Activated T-helper 2 cell treated with anti-CD3 and anti-CD28 coated beads, Interferon-gamma antibody, Interleukin-2, Interleukin-4, amounts not matched to agents 10 μg/mL and 5 μg/mL and 100 μg/mL, durations not matched to agents 14 hours and 24 hours and 36 hours (primary cell): ENCODE measurements at places on chromosomes 2 and 18.

GRCh38 chr2:145043399-145043834 lies 523.5 kb upstream of the ZEB2 start:
- no peaks in the 10 kb centered on the region for H3K36me3 ChIP-seq
- H3K4me3 ChIP-seq: no peak overlapping the region
- no peaks in the 10 kb centered on the region for H3K27me3 ChIP-seq
- no peak overlapping the region for H3K27ac ChIP-seq
- peaks cover 2% of the 10 kb centered on the region for H3K4me1 ChIP-seq

GRCh38 chr18:8754995-8755960 lies 49.9 kb downstream of the MTCL1 start:
- no peaks in the 10 kb centered on the region for H3K36me3 ChIP-seq
- H3K27ac ChIP-seq: no peak overlapping the region
- H3K27me3 ChIP-seq: peaks cover 7% of the 10 kb centered on the region
- peak; percentile 37 for DNase-seq
- H3K4me1 ChIP-seq: peaks cover 16% of the 10 kb centered on the region

DNA sequence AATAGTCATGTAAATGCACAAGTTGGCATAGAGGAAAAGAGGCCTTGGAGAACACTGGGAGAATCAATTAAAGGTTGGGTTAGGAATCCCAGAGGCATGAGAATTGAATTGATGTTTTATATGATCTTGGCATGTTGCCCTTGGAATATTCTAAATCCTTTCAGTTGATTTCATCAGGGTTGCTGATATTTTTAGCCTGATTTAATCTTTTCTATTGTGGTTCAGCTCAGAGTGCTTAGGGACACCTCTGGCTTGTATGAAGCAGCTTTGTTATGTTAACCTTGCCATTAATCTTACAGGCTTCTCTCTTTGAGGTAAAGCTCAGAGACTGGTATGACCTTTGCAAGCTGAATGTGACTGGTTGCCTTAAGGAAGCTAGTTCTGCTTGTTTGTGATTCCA lies 64.4 kb upstream of the LYPD6B start:
- no peak for DNase-seq
- H3K27me3 ChIP-seq: no peaks in the 10 kb centered on the region

DNA sequence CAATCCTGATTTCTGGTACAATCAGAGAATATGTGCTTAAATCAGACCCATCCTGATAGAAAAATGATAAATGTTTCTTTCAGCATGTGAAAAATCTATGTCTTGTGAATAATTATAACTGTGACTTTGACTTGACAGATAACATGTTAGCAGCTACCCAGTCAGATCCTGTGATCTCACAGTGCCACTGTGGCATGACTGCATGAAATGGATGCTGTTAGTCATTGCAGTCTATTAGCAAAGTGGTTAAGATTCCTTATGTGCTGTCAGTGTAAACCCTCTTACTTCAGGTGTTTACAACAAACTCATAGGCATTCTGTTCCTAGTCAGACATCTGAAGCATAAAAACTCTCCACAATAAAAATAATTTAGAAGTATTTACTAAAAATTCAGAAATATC lies 244.6 kb upstream of the RND3 start:
- no peaks in the 10 kb centered on the region for H3K4me1 ChIP-seq
- H3K27ac ChIP-seq: no peak overlapping the region
- H3K4me3 ChIP-seq: no peak overlapping the region
- no peaks in the 10 kb centered on the region for H3K36me3 ChIP-seq

DNA sequence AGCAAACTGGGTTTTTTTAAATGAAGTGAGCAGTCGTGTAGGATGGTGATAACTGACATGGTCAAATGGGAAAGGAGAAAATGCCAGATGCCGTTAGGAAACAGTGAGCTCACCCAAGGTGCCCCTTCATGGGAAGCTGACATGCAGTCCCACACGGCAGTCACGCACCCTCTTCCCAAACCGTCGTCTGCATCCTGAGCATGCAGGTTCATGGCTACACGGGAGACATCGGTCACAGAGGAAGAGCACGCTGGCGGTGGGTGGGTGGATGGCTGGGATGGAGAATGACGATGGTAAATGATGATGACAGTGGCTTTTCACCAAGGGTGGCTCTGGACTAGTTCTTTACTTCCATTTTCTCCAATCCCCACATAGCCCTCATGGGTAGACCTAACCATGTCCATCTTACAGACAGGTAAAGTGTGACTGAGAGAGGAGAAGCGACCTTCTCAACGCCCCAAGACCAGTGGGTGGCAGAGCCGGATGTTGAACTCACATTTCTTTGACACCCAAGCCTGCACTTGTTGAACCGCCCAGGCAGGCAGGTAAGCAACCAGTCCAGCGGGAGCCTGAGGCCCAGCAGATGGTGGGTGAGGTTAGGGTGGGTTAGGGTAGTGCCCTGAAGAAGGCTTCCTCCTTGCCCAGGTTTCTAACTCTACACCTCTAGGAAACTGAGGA lies 44.5 kb downstream of the TNS1 start:
- H3K27ac ChIP-seq: no peak overlapping the region
- no peak overlapping the region for H3K4me3 ChIP-seq
- H3K36me3 ChIP-seq: no peaks in the 10 kb centered on the region
- no peak for DNase-seq
